ENCODE measurements at places on chromosomes 16 and 17. TPM values are rescaled to one million over a fixed set of nuclear protein-coding genes. Genes with fewer than 3 reads are reported as not detected.

The BCL6B gene
- not detected for total RNA-seq

The TSNAXIP1 gene
- total RNA-seq = 0.60 TPM

The IL21R gene
- 0.03 TPM for total RNA-seq

The CCL22 gene
- 0.05 TPM for total RNA-seq

Measured in A549 treated with AZD2906 at 1 μM for 4 hours (cell line).